ENCODE measurements at places on chromosomes 16 and 17.
A peak's percentile ranks its signal among the peaks of the same experiment; 100 is the strongest.

- peak; percentile 81 for DNase-seq
These were observed 66.6 kb upstream of the TMEM97 start for GRCh38 chr17:28252436-28252835.

DNA sequence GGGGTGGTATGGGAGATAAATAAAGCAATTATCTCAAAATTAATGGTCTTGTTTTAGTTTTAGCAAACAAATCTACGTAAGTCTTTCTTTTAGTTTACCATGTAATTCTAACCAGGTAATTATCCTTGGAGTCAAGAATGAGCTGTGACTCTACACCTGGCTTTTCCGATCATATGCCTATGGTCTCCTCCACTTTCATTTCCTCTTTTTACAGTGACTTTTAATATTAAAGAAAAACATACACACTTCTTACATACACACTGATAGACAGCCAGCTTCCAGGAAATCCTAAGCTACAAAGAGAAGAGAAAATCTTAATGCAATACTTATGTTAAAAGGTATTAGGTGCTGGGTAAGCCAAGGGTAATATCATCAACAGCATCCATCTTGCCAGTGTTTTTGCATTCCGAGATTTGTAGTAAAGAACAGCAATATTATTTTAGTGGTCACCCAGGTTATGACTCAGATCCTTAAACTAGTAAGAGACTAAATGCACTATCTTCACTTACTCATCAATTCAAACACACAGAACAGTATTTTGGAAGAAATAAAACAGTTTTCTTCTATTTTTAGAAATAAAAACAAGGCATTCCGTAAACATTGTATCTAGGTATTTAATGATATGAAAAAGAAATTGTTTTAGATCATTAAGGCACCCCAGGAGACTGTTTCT lies 4.4 kb upstream of the IRX5 start:
- peak; percentile 81 for DNase-seq

GRCh38 chr16:2238150-2238837 lies 2.0 kb downstream of the DNASE1L2 start:
- DNase-seq: no peak

- no peak for DNase-seq
These were observed 24.2 kb downstream of the SIAH1 start for GRCh38 chr16:48361012-48361411.

DNA sequence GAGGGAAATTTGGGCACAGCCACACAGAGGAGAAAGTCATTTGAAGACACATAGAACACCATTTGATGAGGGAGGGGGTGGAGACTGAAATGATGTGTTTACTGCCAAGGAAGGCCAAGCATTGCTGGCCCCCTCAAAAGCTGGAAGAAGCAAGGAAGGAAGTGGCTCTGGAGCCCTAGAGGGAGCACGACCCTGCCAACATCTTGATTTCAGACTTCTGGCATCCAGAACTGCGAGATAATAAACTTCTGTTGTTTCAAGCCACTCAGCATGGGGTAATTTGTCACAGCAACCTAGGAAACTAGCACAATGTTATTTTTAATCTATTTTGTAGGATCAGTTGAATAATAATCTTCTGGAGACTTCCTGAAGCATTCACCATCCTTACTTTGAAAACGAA lies 314.8 kb upstream of the GOT2 start:
- no peak for DNase-seq

GRCh38 chr17:35716897-35717465 lies 14.5 kb upstream of the RASL10B start:
- peak; percentile 14 for DNase-seq

GRCh38 chr16:82750068-82750467 lies 123.3 kb downstream of the CDH13 start:
- no peak for DNase-seq

DNA sequence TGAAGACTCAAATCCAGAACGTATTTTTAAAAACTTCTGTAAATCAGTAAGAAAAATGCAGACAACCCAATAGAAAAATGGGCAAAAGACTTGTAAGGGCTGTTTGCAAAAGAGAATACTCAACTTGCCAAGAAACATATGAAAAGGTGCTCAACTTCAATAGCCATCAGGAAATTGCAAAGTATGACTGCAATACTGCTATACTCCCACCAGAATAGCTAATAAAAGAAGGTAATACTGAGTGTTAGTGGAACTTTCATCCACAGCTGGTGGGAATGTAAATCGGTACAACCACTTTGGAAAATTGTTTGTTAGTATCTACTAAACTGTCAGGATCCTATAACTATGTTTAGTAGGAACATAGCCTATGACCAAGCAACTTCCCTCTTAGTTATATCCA lies 48.1 kb downstream of the TBX4 start:
- no peak for DNase-seq

GRCh38 chr17:44398692-44399691 lies 9.5 kb upstream of the ITGA2B start:
- no peak for DNase-seq

- DNase-seq: no peak
These were observed 20.5 kb downstream of the MGAT5B start for GRCh38 chr17:76888661-76889060.

DNA sequence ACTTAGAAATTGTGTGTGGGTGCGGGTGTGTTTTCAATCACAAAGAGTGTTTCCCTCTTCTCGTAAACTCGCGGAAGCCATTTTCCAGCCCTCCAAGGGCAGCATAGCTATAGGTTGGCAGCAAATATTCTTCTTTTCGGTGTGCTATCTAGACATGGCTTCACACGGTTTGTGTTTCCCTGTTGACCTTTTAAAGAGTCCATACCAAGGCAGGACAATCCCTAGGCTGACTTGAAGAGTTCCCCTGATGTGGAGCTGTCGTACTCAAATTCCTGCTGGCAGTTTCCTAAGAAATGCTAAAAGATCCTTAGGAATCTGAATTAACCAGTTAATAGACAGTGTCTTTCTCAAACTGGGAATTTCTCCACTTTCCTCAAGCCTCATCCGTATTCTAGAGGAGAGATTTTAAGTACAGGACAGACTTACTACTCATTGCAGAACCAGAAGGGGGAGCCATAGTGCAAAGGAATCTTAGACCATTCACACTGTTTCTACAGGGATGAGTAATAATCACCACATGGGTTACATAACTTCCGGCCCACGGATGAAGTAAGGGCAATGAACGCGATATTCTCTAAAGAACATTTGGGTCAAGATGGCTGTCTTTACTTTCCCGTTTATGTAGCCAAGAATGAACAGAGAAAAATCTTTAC lies 288.6 kb upstream of the ELAC2 start:
- peak; percentile 78 for DNase-seq

DNA sequence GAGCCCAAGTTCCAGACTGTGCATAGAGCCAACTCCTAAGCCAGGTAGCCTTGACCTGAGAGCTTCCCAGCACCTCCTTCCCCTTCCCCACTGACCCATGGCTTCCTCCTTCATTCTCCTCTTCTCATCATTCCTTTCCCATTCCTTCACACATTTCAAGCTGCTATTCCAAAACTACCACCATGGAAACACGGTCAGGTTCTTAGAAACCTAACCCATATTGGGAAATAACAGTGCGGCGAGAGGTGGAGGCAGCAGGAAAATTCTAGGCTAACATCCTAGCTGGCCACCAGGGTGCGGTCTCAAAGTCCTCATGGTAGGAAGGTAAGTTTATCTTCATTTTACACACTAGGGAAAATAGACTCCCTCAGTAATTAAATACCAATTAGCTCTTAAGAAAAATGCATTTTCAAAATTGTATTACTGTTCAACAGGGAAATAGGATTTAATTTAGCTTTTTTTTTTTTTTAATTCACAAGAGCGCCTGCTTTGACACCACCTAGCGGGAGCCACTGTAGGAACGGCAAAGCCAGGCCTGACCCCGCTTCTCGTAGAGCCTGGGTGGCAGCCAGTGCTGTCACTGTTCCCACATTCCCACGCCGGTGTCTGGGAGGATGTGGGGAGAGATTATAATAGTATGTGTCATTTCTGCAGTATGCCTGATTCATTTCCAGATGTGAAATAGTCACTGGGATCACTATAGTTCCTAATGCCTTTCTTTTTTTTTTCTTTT lies 14.0 kb upstream of the SPHK1 start:
- peak; percentile 92 for DNase-seq

DNA sequence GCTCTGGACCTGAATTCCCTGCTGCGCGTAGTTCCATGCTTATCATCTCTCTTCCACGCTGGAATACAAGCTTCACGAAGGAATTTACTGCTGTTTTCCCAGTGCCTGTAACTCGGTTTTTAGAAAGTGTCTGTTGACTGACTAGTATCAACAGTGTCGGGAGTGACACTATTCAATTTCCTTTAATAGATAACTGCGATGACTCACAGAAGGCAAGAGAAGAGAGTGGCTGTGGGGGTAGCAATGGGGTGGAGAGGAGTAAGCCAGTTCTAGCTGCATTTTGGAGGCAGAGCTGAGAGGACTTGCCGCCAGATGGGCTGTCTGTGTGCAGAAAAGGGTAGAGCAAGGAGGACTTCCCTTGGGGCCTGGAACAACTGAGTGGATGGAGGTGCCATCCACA lies 25.2 kb downstream of the B4GALNT2 start:
- DNase-seq: peak; percentile 12

GRCh38 chr17:46916211-46916610 lies 6.7 kb upstream of the GOSR2 start:
- DNase-seq: peak; percentile 13

GRCh38 chr17:64176556-64176955 lies 46.6 kb upstream of the ERN1 start:
- no peak for DNase-seq

- peak; percentile 46 for DNase-seq
These were observed 28.2 kb downstream of the ADAMTS18 start for GRCh38 chr16:77406680-77407079.

DNA sequence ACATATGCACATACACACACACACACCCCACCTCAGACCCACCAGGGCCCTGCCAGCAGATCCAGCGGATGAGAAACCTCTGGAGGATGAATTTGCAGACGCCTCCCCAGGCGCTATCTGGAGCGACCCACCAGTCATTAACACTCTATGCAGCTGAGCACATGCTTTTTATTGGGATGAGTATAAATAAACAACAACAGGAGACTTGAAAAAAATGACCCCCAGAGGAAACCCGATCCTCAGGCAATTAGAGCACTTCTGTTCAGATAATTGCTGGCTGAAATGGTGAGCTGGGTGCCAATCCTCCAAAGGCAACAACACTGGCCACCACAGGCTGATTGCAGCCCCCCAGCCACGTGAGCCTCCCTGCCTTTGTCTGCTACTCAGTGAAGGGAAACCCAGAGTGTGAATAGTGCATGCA lies 32.9 kb downstream of the DYNLRB2 start:
- DNase-seq: no peak

- no peak for DNase-seq
These were observed 641 bp downstream of the COG8 start for GRCh38 chr16:69338557-69339288.

DNA sequence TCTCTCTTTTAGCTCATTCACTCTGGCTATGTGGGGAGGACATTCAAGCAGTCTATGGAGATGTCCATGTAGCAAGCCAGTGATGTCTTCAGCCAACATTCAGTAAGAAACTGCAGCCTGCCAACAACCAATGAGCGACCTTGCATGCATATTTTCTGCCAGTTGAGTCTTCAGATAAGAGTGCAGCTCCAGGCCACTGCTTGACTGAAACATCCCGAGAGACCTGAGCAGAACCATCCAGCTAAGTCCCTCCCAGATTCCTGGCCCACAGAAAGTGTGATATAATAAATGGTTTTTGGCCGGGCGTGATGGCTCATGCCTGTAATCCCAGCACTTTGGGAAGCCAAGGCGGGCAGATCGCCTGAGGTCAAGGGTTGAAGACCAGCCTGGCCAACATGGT lies 10.5 kb upstream of the C17orf58 start:
- peak; percentile 82 for DNase-seq

All from cardiac fibroblast (primary cell).